Activated CD8-positive, alpha-beta T cell treated with anti-CD3 and anti-CD28 coated beads, Interleukin-2, amount 10 ng/mL, durations not matched to agents 7 days and 5 days (primary cell): ENCODE measurements at places on chromosomes 2 and 18.

GRCh38 chr2:128535953-128536352 lies 217.3 kb upstream of the HS6ST1 start:
- no peak for DNase-seq

GRCh38 chr2:62578803-62579640 lies 73.0 kb upstream of the TMEM17 start:
- no peak for DNase-seq

- DNase-seq = no peak
Observed at GRCh38 chr2:186697536-186697935, 3.7 kb downstream of the FAM171B start.

- no peak for DNase-seq
Observed at GRCh38 chr2:130798472-130799218, 38.1 kb upstream of the ARHGEF4 start.

- no peak for DNase-seq
Observed at GRCh38 chr18:45004546-45005080, 323.9 kb downstream of the SETBP1 start.

DNA sequence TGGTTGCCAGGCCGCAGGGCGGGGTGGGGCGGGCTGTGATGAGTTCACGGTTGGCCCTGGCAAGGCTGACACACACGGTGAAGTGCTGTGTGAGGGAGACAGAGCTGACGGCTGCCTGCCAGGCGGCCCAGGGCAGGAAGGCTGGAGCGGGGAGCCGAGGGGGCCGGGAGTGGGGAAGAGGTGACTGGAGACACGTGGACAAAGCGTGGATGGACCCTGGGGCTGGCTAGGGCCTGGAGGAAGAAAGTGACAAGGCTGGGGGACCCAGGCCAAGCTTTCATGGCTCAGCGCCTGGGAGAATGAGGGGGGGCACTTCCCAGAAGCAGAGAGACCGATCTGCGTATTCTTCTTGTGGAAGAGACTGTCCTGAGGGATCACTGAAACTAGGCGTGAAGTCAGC lies 123.2 kb downstream of the DYSF start:
- DNase-seq = no peak

GRCh38 chr18:26159353-26159752 lies 25.7 kb downstream of the PSMA8 start:
- no peak for DNase-seq

DNA sequence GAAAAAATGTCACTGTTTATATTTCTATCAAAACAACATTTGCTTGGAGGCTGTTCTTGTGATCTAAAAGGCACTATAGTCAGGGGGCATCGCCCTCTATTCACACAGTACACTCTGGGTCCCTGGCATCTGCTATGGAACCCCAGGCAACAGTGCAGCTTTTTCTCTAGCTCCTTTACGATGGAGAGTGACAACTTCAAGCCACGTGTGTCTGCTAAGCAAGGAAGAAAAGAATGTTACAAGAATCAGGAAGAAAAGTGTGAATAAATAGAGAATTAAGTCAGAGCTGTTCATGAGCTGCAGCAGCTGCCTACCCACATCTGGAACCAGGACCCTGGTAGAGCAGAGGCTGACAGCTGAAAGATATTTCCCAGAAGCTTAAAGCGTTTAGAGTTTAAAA lies 11.2 kb downstream of the RND3 start:
- DNase-seq = no peak

DNA sequence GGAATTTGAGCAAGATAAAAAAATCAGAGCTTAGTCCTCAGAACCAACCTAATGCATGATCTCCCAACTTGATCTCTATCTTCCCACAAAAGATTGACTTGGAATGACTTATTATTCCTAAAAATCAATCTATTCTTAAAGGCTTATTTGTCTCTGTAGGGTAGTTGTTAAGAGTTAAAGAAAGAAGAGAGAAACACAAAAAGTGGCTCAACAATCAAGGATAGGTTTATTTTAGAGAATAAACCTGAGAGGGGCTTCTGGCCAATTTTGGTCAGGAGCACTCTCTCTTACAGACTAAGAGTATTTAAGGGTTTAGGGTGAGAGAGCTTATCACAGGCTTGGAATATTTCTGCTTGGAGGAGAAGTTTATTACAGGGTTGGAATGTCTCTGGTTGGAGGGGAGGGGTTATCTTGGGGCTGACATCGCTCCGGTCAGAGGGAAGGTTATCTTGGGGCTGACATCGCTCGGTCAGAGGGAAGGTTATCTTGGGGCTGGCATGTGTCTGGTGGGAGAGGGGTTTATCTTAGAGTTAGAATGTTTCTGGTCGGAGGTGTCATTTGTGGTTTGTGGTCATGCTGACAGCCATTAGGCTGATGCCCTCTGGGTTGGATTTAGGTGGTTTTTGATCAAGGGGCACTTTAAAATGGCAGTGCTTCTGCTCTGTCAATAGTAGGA lies 2.4 kb upstream of the MFF start:
- no peak for DNase-seq

DNA sequence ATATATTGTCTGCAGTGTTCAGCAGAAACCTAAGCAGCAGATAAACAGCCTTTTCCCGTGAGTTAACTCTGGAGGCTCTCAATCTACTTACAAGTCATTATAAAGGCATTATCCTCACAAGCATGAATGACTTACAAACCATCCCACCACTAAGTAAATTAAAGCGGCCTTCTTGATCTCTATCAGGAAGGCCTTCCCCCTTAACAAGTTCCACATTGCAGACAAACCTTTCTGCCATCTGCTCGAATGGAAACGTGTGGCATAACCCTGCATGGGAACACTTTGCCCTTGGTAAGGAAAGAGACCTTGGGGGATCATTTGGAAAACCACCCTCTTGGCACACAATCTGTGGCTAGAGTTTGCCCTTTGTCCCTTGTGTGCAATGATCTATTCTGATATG lies 199.5 kb downstream of the OSR1 start:
- DNase-seq = no peak

DNA sequence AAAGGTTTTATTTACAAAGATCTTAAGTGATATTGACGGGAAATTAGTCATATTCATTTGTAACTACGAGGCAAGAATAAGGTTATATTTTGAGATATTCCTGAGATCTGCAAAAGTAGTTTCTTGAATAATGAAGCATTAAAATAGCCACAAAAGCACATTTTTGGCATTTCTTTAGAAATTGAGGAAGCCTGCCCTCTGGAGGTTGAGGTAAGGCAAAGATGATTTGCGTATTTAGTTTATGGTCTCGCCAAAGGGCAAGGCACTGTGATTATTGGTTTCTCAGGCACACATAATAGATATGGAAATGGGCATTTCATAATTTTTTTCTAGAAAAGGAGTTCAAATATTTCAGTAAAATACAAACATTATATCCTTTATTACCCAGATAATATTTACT lies 143.7 kb upstream of the RPRM start:
- no peak for DNase-seq

- no peak for DNase-seq
Observed at GRCh38 chr18:63264871-63265270, 54.7 kb downstream of the BCL2 start.

- DNase-seq = no peak
Observed at GRCh38 chr2:226690461-226691024, 109.1 kb downstream of the IRS1 start.

DNA sequence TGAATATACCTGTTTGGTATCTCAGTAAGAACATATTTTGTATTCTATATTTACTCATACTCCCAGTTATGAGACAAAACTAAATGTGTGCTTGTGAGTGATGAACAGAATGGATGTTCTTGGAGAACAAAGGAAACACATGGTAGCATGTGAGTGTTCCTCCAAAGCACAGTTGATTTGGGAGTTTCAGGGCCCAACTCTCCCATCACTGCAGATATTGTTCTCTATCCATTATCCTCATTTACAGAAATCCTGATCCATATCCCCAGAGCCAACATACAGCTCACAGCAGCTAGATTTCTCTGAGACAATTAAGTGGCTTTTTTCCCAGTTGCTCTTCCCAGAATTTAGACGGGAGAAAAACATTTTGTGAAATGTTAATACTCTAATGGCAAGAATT lies 75.6 kb upstream of the MAPRE2 start:
- no peak for DNase-seq

DNA sequence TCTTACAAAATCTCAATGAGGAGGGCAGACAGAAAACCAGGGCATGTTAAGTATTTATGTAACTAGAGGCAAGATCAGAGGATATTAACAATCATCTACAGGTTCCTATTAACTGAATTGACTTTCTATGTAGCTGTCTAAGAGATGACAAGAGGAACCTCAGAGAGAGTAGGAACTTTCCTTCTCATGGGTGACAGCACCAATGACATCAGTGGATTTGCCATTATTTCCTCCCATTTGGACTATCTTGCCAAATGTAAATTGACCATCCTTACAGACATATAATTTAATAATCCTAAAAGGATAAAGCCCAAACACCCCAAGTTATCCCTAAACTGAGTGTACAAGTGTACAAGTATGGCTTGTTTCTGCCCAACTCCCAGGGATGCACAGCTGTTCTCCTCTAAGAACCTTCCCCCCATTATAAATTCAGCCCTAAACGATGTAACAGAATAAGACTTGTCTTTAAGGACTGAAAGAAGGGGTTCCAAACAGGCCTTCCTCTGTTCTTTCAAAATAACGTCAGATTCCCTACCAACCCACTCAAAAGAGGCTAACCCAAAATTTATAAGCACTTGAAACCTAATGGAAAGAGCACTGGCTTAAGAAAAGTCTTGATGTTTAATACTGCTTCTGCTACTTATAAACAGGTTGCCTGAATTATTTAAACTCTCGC lies 73.4 kb upstream of the CHAC2 start:
- DNase-seq = no peak

DNA sequence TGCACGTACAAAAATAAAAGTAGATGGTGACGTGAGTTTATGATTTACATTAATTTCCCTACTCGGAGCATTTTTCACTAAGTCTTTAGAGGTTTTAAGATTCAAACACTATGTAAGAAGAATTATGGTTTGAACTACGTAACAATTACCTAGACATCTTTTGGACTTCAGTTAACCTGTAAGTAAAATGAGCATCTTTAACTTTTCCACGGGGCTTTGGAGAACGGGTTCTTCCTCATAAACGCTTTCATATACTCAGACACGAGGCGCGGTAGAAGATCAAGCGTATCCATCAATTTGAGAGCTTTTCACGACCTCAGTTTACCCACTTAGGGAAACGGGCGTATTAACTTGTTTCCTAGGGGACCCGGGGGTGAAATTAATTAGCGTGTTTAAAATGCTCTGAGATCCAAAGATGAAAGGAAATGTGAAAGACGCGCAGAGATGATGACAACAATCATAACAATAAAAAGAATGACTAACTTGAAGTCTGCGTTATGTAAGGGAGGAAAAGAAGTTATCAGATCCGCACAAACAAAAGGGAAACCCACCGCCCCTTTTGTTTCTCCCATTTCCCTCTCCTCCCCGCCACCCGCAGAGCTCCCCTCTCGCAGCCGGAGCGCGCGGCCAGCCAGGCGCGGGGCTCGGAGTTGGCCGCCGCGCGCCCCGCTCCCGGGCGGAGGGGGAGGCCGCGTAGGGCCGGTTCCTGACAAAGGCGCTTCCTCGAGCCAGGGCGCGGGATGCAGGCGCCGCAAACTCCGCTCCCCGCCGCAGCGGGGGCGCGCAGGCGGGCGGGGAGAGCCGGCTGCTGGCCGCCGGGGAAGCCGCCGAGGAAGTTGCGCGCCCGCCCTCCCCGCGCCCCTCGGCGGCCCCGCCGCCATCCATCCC lies 807 bp downstream of the PELI1 start:
- peak; percentile 43 for DNase-seq

DNA sequence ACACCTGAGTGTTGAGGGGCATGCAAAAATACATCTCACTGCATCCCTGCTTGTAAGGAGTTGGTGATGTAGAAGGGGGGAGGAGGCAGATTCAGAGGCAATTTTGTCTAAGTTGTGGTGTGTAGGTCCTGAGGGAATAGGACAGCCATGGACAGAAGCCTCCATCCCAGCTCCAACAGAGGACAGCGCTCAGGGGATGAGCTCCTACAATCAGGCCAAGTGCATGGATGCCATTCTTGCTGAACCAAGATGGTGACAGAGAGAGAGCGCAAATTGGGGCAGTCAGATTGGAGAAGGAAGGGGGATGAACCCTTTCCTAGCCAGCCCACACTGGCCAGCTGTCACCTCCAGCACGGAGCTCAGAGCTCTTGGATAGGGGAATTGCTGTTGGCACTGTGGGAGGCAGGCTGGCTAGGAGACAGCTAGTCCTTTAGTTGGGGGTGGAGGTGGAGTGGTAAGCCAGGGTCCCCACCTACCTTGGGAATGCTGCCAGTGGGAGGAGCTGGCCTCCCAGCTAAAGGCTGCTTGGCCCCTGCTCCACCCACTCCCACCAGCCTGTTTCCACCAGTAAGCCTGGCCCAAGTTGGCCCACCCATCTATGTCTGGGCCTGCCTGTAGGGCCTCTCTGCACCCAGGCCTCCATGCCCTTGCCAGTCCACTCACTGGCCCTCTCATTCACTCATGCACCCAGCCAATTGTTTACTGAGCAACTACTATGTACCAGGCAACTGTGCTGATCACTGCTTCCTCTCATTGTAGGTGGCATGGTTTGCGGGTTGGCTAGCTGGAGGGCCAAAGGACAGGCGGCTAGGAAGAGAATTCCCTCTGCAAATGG lies 2.5 kb upstream of the PER2 start:
- DNase-seq = no peak

GRCh38 chr2:201883606-201884369 lies 77.5 kb downstream of the CDK15 start:
- no peak for DNase-seq

DNA sequence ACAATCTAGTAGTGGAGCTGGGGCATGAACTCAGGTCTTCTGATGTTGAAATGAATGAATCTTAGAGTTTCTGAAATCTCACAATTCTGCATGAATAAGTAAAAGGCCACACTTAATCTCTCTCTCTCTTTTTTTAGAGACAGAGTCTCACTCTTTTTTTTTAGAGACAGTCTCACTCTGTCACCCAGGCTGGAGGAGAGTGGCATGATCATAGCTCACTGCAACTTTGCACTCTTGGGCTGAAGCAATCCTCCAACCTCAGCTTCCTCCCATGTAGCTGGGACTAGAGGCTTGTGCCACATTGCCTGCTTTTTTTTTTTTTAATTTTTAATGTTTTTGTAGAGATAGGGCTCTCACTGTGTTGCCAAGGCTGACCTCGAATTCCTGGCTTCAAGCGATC lies 68.9 kb upstream of the THOC1 start:
- DNase-seq = no peak

GRCh38 chr18:26653943-26654615 lies 105.7 kb upstream of the KCTD1 start:
- no peak for DNase-seq
